ENCODE measurements at places on chromosomes 12 and 14.

DNA sequence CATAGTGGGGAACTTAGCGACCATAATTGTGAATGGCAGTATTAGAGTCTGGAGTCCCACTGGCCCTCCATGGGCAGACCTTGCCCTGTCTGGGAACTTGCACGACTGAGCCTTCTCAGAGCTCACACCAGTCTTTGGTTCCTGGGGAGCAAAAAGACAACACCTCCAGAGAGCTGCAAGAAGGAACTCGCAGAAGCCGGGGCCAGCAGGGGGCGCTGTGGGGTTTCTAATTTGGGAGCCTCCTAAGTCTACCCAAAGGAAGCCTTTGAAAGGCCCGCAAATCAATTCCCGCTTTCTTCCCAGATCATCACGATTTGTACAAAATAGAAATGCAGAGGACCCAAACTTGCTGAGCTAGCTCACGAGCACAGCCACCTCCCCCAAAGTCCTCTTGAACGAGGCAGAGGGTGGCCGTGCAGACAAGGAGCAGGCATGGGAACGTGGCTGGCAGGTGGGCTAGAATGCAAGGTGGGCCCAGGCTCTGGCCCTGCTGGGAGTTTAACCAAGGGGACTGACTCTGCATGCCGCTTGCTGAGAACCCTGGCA is 46.3 kb upstream of the FBXO21 start:
- peak; percentile 42 for DNase-seq

GRCh38 chr14:60658211-60658690 is 9.0 kb upstream of the SIX1 start:
- no peak for DNase-seq

GRCh38 chr12:96327346-96327745 is 72.9 kb downstream of the CDK17 start:
- no peak for DNase-seq

DNA sequence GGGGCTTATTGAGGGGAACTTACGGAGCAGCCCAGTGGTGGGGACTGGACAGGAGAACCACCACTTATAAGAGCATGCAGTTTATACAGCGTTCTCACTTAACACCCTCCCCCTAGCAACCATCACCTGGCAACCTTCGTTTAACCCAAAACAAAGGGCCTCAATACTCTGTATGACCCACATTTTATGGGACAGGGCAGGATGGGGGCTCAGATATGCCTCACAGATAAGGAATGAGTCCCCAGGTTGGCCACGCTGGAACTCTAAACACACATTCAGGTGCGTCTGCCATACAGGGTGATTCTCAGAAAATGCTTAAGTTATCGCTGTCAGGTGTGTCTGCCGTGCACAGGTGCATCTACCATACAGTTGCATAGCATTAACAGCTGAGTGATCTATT is 99.2 kb downstream of the GCH1 start:
- DNase-seq, result no peak

DNA sequence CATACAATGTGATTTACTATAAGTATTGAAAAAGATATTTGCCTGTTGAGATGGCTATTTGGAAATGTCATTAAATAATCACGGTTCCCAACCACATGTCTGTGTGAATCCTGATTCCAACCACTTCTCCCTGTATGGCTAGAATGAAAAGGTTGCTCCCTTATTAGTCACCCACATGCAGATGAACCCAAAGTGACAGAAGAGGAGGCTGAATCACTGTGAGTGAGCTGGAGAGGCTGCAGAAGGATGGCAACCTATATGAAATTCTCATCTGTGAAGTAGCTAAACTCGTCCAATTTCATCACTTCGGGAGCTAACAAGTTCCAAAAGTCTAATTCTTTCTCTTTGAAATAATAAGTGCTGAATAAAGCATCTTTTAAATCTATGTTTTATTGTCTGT is 300.5 kb downstream of the PRKD1 start:
- no peak for DNase-seq

- DNase-seq, result no peak
Observed at GRCh38 chr12:8501720-8502119, 11.6 kb upstream of the CLEC4D start.

- no peak for DNase-seq
Observed at GRCh38 chr14:106227793-106228192, 701.4 kb downstream of the TMEM121 start.
